ENCODE measurements at places on chromosomes 2 and 18.

DNA sequence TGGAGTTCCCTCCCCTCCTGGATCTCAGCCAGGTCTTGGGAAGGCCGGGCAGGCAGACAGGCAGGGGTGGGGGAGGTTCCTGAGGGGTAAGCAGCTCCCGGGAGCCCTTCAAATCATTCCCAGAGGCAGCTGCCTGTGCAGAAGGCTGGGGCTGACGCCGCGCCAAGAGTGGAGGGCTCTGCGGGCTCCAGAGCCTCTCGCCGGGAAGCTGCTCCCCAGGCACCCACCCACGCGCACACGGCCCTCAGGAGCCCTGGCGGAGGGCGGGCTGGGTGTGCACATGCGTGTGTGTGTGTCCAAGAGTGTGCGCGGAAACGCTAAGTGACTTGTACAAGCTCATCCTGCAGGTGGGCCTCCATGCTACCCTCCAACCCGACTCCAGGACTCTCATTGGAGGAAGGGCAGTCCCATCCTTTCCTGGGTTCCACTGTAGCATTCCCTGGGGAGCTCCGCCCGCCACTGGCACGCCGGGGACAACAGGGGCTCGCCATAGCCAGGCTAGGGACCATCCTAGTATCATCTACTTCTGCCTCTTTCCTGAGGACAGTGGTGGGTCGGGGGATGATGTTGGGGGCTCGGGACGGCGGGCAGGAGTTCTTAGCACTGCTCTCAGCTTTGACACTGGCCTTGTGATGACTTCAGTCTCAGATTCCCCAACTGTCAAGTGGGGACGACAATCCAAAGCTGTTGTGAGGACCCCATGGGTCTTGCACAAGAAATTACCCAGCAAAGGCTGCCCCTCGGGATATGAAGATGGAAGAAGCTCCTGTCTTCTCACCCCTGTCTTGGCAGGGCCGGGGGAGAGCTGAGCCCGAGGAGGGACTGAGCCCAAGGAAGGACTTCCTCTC, 50.3 kb downstream of the INHBB start:
- no peak for DNase-seq

GRCh38 chr18:8662560-8663255, 42.6 kb upstream of the MTCL1 start:
- DNase-seq: no peak

DNA sequence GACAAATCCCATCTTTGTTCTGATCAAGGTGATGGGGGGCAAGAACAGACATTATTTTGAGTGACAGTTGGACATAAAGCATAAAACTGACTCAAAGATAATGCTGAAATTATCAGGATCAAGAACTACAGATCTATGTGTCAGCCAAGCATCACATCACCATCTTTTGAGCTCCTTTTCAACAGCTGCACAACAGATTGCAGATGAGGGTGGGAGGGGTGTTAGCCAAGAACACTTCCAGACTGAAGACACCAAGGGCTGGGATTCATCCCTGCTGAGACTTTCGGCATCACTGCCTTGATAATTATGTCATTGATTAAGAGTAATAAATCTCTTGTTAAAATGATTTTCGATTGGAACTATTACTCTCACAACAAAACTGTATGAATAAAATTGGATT, 191.5 kb upstream of the NETO1 start:
- DNase-seq: no peak

- DNase-seq: no peak
These were observed 147.5 kb downstream of the RND3 start for GRCh38 chr2:150339951-150340350.

DNA sequence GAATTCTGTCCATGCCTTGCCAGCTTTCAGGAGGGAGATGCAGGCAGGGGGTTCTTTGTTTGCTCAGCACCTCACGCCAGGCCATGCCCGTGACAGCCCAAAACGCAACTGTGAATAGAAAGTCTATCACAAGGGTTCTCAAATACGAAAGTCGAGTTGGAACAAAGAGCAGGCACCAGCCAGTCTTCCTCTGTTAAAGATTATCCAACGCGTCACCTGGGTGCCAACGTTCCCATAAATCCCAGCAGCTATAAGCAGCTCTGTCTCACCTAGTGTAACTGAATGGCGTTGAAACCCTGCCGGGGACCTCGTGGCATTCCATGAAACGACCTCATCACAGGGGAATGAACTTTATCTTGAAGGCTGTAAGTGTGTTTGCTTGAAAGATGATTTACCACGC, 84.8 kb upstream of the GATA6 start:
- no peak for DNase-seq

DNA sequence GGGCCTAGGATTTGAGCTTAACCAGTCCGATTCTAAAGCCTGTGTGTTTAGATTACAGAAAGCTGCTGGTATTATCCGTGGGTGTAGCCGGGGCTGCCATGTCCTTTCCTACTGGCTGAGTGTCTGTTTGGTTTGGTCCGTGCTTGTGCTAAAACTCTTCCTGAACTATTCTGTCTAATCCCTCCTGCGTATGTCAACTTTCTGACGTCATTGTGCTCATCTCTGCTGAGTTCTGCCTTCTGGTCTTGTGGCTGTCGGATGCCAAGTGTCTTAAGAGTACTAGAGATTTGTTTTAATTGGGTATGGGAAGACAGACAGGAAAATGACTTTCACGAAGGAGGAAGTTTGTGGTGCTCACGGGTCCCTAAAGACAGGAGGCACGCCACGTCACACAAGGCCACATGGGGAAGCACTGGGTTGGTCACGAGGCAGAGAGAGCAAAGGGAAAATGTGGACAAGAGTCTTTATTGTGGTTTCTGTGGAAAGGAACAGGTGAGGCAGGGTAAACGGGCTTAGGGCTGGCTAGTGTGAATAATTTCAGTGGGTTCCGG, 31.8 kb upstream of the NTSR2 start:
- DNase-seq: no peak

GRCh38 chr2:44931198-44931780, 10.2 kb upstream of the SIX3 start:
- no peak for DNase-seq

- DNase-seq: no peak
These were observed 163.8 kb upstream of the STK17B start for GRCh38 chr2:196335221-196335634.

GRCh38 chr18:77495079-77495478, 245.4 kb downstream of the GALR1 start:
- no peak for DNase-seq

DNA sequence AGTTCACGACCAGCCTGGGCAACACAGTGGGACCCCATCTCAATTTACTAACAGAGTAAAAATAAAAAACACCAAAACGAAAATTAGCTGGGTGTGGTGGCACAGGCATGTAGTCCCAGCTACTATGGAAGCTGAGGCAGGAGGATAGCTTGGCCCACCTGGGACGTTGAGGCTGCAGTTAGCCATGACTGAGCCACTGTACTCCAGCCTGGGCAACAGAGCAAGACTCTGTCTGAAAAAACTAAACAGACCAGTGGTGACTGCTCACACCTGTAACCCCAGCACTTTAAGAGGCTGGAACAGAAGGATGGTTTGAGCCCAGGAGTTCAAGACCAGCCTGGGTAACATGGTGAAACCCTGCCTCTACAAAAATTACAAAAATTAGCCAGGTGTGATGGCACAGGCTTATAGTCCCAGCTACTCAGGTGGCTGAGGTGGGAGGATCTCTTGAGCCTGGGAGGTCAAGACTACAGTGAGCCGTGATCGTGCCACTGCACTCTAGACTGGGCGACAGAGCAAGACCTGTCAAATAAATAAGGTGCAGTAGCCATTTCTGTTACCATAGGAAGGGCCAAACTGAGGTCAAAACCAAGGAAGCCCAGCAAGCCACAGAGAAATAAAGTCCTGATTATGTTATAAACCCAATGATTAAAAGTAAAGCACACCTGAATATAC, 14.0 kb downstream of the USP34 start:
- no peak for DNase-seq

GRCh38 chr2:62040926-62041325, 135.5 kb downstream of the COMMD1 start:
- no peak for DNase-seq

- no peak for DNase-seq
These were observed 164.7 kb downstream of the DNAH7 start for GRCh38 chr2:195903956-195904355.

GRCh38 chr2:38218591-38218991, 142.6 kb upstream of the CYP1B1 start:
- DNase-seq: no peak

DNA sequence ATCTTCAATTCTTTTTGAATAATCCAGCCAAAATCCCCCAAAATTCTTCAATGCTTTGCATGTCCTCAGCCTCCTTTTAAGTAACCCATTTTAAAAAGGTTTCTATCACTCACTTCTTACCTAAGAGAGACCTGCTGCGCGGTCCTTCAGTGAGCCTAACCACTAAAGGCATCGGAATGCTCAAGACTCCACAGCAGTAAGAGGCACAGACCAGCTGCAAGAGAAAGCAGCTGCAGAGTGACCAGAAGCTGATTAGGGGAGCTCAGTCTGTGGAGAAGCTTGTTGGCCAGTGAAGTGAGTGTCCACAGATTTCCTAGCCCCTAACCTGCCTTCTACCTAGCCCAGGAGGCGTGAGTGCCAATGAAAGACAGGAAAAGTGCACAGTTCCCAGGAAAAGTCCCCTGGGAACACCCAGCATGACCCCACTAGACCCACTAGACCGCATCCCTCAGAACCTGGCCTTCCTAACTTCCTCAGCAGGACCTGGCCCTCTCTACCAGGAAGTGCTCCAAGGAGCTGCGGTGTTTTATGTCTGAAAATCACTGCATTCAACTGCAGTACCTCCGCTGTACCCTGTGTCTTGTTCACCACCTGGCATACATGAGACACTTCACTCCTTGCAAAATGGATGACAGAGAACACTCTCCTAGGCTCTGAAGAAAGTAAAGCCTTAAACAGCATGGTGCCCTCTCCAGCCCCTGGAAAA, 10.1 kb downstream of the MBOAT2 start:
- no peak for DNase-seq
